ENCODE measurements at places on chromosomes 2 and 18.
A peak's percentile ranks its signal among the peaks of the same experiment; 100 is the strongest.

DNA sequence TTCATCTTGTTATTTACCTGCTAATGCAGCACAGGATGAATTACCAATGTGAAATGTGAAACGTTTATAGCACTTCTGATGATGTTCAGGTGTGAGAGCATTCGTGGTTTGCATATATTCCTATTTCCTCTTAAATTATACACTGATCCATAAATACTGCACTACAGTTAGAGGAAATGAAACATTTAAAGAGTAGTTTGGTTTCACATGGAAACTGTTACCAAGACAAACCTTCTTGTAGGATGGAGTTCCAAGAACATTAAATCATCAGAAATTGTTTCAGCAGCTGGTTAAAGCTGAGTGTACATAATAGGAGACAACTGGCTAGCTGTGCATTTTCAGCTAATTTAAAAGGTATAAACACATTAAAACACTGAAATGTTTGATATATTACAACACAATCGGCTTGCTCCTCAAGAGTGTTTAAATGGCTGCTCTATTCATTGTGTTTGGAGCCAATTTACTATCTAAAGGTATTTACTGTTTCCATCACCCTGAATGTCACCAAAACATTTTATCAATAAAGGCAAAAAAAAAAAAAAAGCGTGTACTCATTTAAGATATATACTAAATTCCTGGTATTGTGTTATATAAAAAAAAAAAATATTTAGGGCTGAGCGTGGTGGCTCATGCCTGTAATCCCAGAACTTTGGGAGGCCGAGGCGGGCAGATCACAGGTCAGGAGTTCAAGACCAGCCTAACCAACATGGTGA, 100.6 kb downstream of the DYM start:
- no peaks in the 10 kb centered on the region for H3K4me1 ChIP-seq
- no peak for DNase-seq
- H3K27me3 ChIP-seq = no peaks in the 10 kb centered on the region
- no peak overlapping the region for H3K4me3 ChIP-seq

DNA sequence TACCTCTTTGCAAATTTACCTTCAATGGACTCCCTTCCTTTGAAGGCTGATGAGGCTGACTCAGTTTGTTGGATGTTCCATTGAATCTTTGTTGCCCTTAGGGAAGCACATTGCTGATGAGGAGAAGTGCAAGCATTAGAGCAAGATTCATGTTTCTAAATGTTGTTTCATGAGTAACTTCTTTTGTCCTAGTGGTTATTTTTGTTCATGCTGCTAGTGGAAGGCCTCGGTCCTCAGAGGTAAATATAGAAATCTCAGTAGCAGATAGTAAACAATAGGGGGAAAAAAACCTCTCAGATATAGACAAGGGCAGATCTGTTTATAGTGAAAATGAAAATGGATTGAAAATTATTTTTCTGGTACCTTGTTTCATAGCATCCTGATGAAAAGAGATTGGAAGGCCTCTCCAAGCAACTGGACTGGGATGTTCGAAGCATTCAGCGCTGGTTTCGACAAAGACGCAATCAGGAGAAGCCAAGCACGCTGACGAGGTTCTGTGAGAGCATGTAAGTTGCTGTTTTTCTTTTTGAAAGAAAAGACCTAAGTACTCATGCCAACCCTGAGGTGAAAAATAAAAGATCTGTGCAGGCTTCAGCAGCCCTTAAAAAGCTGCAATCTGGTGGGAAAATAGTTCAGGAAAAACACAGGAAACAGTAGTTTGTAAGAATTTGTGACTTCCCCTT, 104.9 kb downstream of the CERS6 start:
- no peaks in the 10 kb centered on the region for H3K36me3 ChIP-seq
- no peaks in the 10 kb centered on the region for H3K27me3 ChIP-seq

- H3K36me3 ChIP-seq = no peaks in the 10 kb centered on the region
- no peak overlapping the region for H3K27ac ChIP-seq
- H3K4me3 ChIP-seq = no peak overlapping the region
- H3K4me1 ChIP-seq = no peaks in the 10 kb centered on the region
- DNase-seq = no peak
Measured at GRCh38 chr18:39500306-39500705, 1934.7 kb upstream of the CELF4 start.

- H3K4me3 ChIP-seq = no peak overlapping the region
- no peaks in the 10 kb centered on the region for H3K4me1 ChIP-seq
- DNase-seq = no peak
- H3K27me3 ChIP-seq = peaks cover 4% of the 10 kb centered on the region
Measured at GRCh38 chr2:58923869-58924268, 682.7 kb upstream of the FANCL start.

DNA sequence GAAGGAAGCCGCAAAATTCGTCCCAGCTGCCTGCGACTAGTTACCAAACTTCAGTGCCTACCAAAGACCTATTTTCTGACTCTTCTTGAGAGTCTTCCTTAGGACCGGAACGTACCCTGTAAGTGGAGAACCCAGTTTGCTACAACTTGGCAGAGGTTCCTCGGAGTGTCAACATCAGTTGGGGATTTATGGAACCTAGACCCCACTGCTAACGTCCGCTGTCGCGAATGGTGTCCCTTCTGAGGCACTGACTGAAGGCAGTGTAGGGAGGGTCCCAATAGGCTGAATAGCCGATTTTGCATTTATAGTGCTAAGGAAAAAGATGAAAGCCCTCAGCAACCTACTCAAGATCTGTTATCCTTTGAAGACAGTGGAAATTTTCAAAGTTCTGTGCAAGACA, 568 bp upstream of the STK17B start:
- peak overlapping the region; percentile 90 for H3K27ac ChIP-seq
- peaks cover 8% of the 10 kb centered on the region for H3K4me1 ChIP-seq
- DNase-seq = no peak
- H3K36me3 ChIP-seq = no peaks in the 10 kb centered on the region
- H3K4me3 ChIP-seq = peak overlapping the region; percentile 78

- peak overlapping the region; percentile 88 for H3K27ac ChIP-seq
- no peak for DNase-seq
- peak overlapping the region; percentile 74 for H3K4me3 ChIP-seq
- no peaks in the 10 kb centered on the region for H3K27me3 ChIP-seq
- H3K36me3 ChIP-seq = no peaks in the 10 kb centered on the region
Measured at GRCh38 chr2:43774617-43775016, 778 bp downstream of the DYNC2LI1 start.

- H3K27me3 ChIP-seq = no peaks in the 10 kb centered on the region
- peaks cover 18% of the 10 kb centered on the region for H3K4me1 ChIP-seq
- H3K27ac ChIP-seq = no peak overlapping the region
- H3K4me3 ChIP-seq = no peak overlapping the region
Measured at GRCh38 chr2:201057087-201057521, 14.4 kb downstream of the HYCC2 start.

GRCh38 chr2:28613633-28614501, 118.0 kb downstream of the PLB1 start:
- H3K4me1 ChIP-seq = peaks cover 29% of the 10 kb centered on the region
- no peak overlapping the region for H3K4me3 ChIP-seq
- H3K36me3 ChIP-seq = no peaks in the 10 kb centered on the region
- H3K27me3 ChIP-seq = no peaks in the 10 kb centered on the region

- H3K4me1 ChIP-seq = no peaks in the 10 kb centered on the region
- no peaks in the 10 kb centered on the region for H3K36me3 ChIP-seq
- no peak for DNase-seq
- no peak overlapping the region for H3K27ac ChIP-seq
Measured at GRCh38 chr2:142926445-142926844, 49.0 kb downstream of the KYNU start.

GRCh38 chr2:27811768-27812167, 40.2 kb downstream of the MRPL33 start:
- H3K4me3 ChIP-seq = no peak overlapping the region
- no peak for DNase-seq
- H3K27me3 ChIP-seq = no peaks in the 10 kb centered on the region
- no peak overlapping the region for H3K27ac ChIP-seq
- peaks cover 23% of the 10 kb centered on the region for H3K4me1 ChIP-seq

DNA sequence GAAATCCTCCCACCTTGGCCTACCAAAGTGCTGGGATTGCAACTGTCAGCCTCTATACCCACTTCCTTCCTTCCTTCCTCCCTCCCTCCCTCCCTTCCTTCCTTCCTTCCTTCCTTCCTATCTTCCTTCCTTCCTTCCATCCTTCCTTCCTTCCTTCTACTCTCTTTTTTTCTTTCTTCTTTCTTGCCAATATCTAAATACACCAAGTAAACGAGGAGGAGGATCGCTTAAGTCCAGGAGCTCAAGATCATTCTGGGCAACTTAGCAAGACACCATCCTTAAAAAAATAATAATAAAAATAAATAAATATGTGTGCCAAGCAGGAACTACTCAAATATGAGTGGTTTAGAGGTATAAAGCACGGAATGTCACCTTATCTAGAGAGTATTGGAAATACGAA, 249.4 kb upstream of the TRIB2 start:
- DNase-seq = no peak
- H3K27ac ChIP-seq = no peak overlapping the region
- no peak overlapping the region for H3K4me3 ChIP-seq
- H3K4me1 ChIP-seq = peaks cover 4% of the 10 kb centered on the region
- H3K36me3 ChIP-seq = no peaks in the 10 kb centered on the region
